ENCODE measurements at places on chromosomes 16 and 17. TPM values are rescaled to one million over a fixed set of nuclear protein-coding genes. Genes with fewer than 3 reads are reported as not detected.

CFAP97D1 gene
- total RNA-seq: not detected

ATF7IP2 gene
- 94.5 TPM for total RNA-seq

- no peak for DNase-seq
Observed at GRCh38 chr17:65470783-65471182, 90.7 kb downstream of the AXIN2 start.

- no peak for DNase-seq
Observed at GRCh38 chr16:12305847-12306801, 329.6 kb downstream of the SNX29 start.

GRCh38 chr16:59163371-59164055 lies 429.4 kb upstream of the GOT2 start:
- no peak for DNase-seq

- no peak for DNase-seq
Observed at GRCh38 chr16:2881783-2882649, 999 bp upstream of the FLYWCH2 start.

Data from CD4-positive, CD25-positive, alpha-beta regulatory T cell (primary cell).